DMS 273 treated with DMSO at 0.1 percent for 48 hours (cell line): ENCODE measurements at places on chromosomes 7 and 10.

DNA sequence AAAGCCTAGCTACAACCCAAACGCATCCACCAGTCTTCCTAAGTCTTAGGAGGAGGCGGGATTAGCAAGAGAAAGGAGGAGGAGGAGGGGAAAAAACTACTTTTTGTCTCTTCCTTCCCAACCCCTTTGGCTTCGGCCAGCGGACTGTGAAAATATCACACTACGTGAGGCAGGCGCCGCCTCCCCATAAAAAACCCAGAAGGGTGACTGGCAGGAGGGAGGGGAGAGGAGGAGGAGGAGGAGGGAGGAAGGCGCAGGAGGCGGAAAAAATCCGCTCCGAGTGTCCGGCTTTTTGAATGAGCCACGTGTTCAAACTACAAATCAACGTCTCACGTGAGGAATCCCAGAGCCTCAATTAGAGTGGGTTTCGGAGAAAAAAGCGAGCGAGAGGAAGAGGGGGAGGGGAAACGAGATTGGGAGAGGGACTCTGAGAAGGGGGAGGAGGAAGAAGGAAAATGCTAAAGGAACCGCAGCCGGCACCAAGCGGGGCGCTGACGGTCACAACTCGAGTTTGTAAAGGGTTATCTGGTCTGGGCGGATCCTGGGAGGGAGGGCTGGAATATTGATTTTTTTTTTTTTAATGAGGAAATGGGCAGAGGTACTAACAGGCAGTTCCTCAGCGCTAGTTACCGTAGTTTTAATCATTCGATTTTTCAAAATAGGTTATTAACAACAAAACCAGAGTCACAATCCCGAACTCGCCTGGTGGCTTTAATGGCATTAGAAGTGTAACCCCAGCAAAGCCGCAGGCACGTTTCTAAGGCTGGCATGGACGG lies at the start of gene IGF2BP3:
Gene IGF2BP3, minus strand, starts transcription at position 162 of the 776 bp plus-strand sequence. CDS start 381 bp downstream, outside the sequence.
- DNase-seq, result peak; percentile 98

DNA sequence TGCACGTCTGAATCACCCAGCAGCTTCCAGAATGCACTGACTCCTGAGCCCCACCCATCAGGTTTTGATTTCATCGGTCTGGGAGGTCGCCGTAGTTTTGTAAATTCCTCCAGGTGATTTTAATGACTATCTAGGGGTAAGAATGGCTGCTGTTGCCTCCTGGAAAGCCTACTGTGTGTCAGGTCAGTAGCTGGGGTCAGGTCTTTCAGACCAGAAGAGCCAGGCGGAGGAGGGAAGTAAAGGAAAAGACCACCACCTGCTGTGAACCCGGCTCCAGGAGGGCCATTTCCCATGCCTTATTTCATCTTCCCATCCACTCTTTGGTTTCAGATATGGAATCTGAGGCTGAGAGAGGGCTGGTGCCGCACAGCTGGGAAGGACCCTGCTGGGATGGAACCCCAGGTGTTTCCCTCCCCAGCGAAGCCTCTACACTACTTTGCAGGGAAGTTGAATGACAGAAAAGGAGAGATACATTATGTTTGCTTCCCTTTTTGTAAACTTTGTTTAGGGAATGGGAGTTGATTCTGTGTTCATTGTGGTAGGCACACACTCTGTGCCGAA lies 19.8 kb downstream of the ADAMTS14 start:
- no peak for DNase-seq

- no peak for DNase-seq
Measured at GRCh38 chr7:1298931-1299885, 66.5 kb downstream of the UNCX start.

DNA sequence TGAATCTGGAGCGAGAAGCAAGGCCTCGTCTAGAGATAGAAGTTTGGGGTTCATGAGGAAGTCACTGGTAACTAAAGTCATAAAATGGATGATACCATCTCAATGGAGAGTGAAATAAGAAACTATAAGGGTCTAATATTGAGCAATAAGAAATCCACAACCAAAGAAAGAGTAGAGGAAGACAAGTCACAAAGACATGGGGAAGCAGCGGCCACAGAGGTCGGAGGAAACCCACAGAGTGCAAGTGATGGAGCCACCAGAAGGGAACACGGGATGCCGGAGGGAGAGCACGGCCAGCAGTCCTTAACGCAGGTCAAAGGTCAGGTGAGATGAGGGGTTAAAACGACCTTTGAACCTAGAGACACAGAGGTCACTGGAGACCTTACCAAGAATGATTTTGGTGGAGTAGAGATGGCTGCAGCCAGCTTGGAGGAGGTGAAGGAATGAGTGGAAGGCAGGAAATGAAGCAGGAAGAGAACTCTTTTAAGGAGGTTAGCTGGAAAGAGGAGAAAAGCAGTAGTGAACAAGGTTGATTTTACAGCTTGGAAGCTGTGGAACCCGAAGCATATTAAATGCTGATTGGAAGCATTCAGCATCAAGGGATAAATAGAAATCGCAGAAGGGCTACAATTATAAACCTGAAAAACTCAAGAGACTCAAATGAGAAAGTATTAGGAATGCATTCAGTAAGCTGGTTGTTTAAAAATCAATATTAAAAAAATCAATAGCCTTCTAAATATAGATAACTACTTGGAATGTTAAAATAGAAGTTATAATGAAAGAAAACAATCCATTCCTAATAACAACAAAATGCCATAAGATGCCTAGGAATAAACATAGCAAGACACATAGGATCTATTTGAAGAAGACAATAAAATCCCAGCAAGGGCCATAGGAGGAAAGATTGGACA lies 93.7 kb downstream of the SVOPL start:
- no peak for DNase-seq

DNA sequence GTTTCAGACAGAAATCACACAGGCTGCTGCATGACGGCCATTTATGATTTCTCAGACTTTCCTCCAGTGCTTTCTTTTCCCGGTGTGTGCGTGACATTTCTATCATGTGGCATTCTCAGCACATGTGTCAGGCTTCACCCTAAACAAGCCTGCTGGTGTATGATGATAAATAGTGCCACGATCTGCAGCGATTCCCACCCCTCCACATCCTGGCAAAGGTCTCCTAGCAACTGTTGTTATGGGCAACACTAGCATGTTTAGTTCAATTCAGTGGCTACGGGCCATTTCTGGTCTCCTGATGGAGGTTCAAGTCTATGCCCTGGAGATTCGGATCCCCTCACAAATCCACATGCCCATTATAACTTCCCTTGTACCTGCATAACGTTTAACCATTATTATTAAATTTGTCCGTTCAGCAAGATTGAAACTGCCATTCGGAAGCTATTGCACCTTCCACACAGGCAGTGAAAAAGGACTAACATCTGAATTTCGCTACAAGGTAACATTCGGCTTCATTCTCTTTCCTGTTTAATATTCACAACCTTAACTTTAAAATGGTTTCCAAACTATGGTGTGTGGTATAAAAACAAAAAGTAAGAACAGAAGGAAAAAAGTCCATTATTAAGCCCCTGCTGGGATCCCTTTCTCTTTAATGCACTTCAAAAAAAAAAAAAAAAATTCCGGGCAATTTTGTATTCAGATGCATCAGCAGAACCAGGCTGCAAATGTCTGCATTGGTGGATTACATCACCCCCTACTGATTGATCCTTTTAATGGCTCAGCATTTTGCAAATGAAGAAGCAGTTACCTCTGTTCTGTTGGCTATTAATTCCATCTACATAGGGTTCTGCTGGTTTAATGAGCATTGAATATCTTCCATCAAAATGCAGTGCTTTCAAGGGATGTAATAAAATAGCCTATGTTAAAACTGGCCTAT lies 90.2 kb downstream of the FRMD4A start:
- DNase-seq, result no peak

GRCh38 chr7:50293509-50294179 lies 10.9 kb upstream of the IKZF1 start:
- DNase-seq, result no peak

- peak; percentile 79 for DNase-seq
Measured at GRCh38 chr7:70506434-70506833, 625.5 kb upstream of the GALNT17 start.

DNA sequence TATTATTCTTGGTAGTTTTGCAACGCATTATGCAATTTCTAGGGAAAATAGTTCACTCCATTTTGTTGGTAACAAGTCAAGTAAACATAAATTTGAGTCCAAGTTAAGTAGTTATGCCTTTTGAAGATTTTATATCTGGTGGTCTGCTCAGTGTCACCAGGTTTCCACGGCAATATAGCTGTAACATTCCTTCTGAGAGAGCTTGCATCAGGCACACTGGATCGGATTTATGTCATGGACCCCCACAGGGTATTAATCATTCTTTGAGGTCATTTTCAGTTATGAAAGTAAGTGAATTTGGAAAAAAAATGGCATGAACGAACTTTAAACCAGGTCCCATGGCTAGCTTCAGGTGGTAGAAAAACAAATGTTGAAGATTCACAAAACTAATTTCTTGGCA lies 136.3 kb downstream of the POLR1F start:
- no peak for DNase-seq

DNA sequence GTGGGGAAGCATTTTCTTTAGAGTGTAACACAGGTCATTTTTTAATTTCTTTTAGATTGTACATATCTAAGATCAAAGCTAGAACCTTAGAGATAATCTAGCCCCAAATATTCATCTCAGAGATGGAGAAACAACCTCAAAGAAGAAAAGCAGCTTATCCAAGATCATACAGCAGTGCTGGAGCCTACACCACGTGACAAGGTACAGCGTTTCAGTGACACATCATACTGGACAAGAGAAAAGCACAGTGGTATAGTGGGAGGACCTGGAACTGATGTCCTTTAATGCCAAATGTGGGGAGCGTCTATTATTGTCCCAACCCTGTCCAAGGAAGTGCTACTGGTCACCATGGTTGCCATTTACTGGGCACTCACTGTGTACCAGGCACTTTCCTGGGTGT lies 445.8 kb downstream of the RPS24 start:
- no peak for DNase-seq

DNA sequence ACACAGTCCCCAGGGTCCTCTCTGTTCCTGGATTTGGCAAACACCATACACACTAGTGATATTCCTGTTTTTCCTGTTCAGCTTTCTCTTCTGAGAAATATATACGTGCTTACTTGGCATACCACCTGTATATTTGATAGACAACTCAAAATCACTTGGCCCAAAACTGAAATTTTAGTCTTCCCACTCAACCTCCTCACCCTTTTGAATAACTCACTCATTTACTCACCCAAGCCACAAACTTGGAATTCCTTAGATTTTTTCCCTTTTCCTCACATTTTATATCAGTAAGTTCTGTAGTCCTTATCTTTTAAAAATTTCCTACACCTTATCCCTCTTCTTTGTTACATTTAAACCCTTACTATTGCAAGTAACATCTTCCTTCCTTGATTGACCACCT lies 143.4 kb downstream of the PPP1R3A start:
- DNase-seq, result no peak

DNA sequence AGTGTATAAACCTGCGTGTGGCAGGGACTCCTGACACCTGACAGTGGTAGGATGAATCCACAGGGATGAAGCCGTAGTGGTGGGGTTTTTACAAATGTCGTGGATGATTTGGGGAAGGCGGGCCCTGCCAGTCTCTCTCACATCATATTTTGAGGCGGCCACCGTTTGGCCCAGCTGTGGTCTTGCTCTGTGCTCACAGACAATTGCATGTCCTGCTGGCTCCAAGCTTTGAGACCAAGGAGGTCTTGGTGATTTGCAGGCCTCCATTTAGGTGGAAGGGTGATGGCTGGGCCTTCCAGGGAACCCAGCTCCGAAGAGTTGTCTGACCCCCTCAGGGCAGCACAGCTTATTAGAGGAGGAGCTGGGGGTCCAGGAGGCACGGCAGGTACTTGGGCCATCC lies 151.1 kb upstream of the SHH start:
- DNase-seq, result no peak

GRCh38 chr10:122161795-122162194 lies 109.3 kb upstream of the BTBD16 start:
- no peak for DNase-seq
